NCI-H446 treated with DMSO at 0.1 percent for 48 hours (cell line): ENCODE measurements at places on chromosomes 5 and 9.

- no peak for DNase-seq
Measured at GRCh38 chr5:159582756-159583541, 252.7 kb upstream of the IL12B start.

DNA sequence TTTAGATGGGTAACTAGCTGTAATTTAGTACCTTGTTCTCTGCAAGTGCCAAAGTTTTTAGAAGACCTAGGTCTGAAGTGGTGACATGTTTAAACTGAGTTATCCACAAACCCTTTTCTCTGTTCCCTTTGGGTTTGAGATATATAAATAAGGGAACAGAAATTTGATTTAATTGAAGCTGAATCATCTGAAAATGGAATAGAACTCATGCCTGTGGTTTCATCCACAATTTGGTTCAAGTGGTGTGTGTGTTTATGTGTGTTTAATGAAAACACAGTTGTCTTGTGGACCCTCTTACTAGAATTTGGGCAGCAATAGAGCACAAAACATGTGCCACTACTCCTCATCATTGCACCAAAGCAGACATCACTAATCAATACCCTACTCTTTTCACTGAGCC lies 216.9 kb downstream of the GLIS3 start:
- DNase-seq: no peak

DNA sequence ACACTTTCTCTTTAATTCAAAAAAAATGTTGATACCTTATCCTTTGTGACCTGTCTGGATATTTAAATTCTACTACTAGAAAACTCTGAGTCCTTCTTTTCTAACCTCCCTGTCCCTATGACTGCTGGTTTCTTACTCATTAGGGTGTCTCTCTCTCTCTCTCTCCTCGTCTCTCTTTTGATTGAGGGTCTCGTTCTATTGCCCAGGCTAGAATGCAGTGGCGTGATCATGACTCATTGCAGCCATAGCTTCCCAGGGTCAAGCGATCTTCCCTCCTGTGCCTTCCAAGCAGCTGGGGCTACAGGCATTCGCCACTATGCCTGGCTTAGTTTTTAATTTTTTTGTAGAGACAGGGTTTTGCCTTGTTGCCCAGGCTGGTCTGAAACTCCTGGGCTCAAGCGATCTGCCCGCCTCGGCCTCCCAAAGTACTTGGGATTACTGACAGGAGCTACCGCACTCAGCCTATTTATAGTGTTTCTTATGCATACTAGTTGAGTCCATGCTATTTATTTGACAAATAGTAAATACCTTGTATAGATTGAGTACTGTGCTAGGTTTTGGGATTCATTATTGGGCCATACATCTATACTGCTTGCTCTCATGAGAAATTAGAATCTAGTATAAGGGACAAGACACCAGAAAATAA lies 61.9 kb downstream of the NSD1 start:
- no peak for DNase-seq

- DNase-seq: no peak
Measured at GRCh38 chr9:7592321-7593316, 207.0 kb downstream of the DMAC1 start.

GRCh38 chr5:167802755-167803431 lies 488.6 kb upstream of the WWC1 start:
- no peak for DNase-seq

DNA sequence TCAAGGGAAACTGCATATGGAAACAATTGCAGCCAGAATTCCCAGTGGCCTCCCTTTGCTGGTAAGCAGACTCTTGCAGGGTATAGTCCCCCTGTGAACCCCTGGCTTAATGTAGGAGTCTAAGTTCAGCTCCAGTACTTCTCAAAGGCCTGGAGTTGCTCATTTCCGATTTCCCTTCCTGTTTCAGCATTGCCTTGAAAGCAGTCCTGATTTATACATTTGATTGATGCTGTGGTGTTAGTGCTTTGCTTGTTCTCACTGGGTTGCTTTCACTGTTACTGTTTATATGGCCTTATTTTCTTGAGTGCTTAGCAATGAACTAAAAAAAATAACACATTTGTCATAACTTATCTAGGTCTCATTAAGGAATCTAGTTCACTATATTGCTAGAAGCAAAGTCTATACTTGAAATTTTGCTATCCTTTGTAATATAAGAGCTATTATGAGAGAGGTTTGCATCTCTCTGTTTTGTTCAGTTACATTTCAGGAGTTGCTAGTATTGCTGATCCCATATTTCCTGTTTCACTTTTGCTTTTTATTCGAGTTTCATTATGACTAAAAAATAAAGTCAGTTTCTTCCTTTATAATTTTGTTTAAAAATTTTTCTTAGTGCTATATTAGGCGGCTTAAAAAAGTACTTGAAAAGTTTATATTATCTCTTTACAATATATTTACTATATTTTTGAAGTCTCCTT lies 122.4 kb upstream of the NMUR2 start:
- no peak for DNase-seq

- DNase-seq: peak; percentile 97
Measured at GRCh38 chr5:41416336-41416735, 94.1 kb downstream of the PLCXD3 start.

DNA sequence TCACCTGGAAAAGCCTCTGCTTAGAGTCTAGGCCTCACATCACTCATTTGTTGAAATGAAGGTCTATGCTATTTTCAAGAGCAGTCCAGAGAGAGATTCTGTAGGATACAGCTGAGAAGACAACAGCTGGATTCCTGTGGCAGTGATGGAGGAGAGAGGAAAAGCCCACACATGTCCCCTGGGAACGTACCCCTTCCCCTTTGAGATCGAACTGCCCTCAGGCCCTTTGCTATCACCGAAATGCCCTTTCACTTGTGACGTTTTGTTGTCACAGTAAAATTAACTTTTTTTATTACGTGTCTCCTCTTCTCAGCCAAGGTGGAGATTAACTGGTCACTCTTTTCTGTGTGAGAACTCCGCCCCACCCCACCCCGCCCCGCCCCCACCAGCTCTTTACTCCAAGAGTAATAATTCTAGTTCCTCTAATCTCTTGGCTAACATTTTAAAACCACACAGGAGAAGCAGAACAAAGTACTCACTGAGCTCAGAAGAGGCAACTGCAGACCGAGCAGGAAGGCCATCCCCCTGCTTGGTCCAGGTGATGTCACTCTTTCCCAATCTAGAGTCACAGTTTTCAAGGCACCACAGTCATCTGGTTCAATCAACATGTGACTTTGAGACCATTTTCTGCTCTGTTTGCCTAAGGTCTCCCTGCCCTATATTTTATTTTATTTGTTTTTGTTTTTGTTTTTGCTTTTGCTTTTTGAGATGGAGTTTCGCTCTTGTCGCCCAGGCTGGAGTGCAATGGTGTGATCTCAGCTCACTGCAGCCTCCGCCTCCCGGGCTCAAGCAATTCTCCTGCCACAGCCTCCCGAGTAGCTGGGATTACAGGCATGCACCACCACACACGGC lies 105.6 kb downstream of the SUSD1 start:
- DNase-seq: no peak

GRCh38 chr5:16809395-16810207 lies 126.5 kb downstream of the MYO10 start:
- no peak for DNase-seq

GRCh38 chr5:179613460-179614071 lies 9.9 kb downstream of the HNRNPH1 start:
- no peak for DNase-seq

DNA sequence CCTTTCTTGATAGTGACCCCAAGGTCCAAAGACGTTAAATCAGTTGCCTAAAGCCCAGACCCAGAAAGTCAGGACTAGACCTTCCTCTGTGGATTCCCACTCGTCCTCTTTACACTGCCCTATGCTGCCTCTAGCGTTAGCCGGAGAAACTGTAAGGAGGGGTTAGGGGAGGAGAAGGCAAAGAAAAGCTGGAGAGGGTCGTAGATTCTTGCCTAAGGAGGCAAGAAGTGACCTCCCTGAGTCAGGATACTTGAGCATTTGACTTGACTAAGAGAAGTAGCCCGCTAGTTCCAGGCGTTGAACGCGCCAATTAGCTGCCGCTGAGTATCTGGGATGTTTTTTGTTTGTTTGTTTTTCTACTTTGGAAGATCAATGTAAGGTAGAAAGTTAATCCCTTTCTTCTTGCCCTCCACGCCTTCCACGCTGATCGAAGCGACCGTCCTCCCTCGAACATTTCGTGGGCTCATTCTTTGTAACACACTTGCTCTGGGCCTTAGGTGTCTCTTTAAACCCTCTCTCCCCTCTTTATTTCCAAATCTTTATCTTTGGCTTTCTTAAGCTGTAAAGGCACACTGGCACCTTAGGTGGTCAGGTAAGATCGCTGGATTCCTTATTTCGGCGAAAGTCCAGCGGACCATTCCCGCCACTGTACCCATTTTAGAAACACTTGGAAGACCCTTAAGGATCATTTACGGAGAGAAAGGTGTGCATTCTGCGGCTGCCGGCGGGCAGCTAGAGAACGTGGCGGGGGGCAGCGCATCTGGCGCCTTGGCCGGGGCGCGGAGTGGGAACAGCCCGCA lies 5.1 kb upstream of the RGMB start:
- peak; percentile 31 for DNase-seq

- no peak for DNase-seq
Measured at GRCh38 chr5:11547140-11547539, 357.1 kb downstream of the CTNND2 start.
